ENCODE measurements at places on chromosomes 13 and 19.

- no peak for DNase-seq
These were observed 92.9 kb upstream of the ARHGEF7 start for GRCh38 chr13:111022241-111022640.

DNA sequence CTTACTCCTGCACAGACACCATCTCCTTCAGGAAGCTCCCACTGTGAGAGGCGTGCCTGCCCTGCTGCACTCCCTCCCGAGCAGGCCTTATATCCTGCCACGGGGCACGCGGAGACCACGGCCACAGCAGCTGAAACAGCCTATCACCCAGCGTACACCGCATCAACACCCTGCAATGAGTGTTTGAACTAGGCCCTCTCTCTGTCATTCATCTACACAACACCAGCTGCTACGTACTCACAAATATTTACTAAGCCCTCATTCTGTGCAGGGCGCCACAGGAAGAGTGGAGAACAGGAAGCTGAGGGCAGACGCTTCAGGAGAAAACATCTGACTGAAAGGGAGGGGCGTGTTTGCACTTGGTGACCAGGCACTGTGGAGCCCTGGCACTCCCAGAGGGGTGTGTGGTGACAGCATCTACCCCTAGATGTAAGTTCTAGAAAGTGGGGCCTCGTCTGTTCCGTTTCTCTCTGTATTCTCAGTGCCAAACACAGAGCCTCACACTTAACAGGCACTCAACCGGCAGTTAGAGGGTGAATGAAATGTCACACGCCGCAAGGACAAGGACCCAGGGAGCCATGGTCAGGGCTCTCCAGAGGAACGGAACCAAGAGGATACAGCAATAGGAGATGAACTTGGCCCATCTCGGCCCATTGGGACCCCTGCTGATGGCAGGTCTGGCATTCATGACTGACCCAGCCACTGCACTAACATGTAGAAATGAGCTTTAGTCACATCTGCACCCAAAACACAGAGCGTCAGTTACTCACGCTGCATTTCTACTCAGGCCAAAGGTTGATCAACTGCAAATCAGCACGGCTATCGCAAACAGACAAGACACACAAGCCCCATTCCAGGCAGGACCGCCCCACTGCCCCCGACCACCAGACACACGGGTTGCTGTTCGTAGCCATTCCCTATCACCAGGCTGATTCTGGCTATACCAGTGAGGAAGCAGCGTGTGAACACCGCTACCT lies 15.7 kb downstream of the RANBP3 start:
- no peak for DNase-seq

GRCh38 chr19:11617180-11618062 lies 20.1 kb downstream of the ZNF627 start:
- DNase-seq, result no peak

DNA sequence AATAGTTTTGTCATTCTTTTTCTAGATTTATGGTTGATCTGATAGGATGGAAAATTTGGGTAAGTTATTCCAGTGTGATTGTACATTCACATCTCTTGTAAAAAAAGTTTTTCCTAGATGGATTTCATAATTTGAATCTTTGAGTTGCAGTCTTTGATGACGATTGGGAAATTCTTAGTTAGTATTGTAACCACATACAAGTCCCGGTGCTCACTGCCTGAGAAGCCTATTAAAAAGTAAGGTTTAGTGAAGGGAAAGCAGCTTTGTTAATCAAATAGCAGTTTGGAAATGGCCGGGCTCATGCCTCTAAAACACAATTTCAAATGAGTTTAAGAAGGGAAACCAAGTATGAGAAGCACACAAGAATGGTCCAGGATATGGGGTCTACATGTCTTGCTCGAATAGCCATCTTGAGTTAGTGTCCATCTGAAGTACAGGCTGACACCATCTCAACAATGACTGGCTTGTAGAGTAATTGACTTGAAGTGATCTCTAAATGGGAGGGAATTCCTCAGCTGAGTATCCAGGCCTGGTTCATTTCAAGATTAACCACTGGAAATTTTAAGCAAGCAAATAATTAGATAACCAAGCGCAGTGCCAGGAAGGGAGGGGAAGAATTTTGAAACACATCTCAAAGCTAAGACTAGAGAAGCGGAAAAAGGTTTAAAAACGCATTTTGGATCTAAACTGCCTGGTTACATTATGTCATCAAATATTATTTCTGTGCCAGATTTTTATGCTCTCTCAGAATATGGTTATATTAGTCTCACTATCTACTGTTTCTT lies 1145.6 kb upstream of the MIR17HG start:
- no peak for DNase-seq

- DNase-seq, result no peak
These were observed 6.6 kb upstream of the PDX1 start for GRCh38 chr13:27913160-27913559.

- DNase-seq, result no peak
These were observed 5.0 kb downstream of the APC2 start for GRCh38 chr19:1455002-1455335.

DNA sequence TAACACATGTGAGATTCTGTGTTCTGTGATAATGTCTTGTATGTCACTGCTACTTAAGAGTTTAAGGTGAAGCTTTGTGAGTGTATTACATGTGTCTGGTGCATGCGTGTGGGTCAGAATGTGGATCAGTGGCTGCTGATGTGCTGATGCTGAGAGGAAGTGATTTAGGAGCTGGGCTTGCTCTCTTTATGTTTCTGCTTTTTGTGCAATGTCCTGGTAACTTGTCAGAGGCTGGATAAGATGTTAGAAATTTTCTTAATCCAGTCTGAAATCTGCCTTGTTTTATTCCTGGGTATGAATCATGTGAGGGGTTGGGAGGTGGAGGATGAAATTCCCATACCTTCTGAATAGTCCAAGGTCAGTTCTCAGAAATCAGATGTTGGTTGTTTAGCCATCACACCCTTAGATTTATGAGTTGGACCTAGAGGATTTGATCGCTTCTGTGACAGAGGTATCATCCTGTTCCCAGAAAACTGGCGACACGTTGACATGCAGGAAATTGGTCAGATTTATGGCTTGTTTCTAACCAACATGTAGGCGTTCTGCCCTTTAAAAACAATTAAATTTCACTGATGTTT lies 24.5 kb upstream of the CXCL17 start:
- no peak for DNase-seq

- no peak for DNase-seq
These were observed 244.8 kb downstream of the COG6 start for GRCh38 chr13:39900106-39900750.

DNA sequence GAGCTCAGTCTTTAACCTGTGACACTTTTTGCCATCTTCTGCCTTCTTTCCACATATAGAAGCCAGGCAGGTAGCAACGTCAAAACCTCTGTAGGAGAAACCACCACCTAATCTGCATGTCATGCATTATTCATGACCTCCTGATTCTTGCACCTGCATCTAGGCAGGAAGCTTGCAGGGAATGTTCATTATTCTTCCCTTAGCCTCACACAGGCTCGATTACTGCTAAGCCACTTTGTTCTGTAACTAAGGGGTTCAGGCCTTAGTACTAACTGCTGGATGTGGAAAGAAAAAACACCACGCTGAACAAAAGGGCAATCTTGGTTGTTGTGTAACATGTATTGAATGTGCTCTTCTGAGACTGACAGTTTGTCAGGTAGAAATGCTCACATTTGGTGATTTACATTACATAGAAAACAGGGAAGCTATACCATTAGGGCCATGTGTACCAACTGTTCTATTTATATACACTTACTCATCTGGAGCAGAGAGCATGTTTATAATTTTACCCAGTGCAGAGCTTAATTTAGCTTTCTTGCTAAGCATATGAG lies 366.9 kb downstream of the KLF12 start:
- no peak for DNase-seq

DNA sequence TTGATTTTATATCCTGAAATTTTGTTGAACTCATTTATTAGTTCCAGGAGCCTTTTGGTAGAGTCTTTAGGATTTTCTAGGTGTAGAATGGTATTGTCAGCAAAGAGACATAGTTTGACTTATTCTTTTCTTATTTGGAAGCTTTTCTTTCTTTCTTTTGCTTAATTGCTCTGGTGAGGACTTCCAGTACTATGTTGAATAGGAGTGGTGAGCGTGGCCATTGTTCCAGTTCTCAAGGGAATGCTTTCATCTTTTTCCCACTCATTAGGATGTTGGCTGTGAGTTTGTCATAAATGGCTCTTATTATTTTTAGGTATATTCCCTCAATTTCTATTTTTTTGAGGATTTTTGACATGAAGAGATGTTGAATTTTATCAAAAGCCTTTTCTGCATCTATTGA lies 182.2 kb upstream of the SPRY2 start:
- DNase-seq, result no peak

Measured in RWPE2 (cell line).